Activated T-cell treated with anti-CD3 and anti-CD28 coated beads for 4 hours (primary cell): ENCODE measurements at places on chromosomes 7 and 10.

DNA sequence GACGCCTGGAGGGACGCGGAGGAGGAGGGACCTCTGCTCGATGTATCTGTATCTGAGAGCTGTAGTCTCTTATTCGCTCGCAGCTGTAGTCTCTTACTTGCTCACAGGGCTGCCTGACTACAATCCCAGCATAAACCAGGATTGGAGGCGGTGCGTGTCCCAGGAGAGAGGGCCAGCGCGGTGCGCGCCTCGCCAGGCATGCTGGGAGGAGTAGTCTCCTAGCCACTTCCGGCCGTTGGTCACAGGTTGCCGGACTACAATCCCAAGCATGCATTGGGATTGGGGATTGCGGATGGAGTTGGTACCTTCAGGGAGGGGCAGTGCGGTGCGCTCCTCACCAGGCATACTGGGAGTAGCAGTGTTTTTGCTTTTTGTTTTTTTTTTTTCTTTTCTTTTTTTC lies 421.7 kb upstream of the NUPR2 start:
- no peak for DNase-seq

GRCh38 chr10:16770141-16770540 lies 47.1 kb downstream of the RSU1 start:
- DNase-seq = no peak

- DNase-seq = no peak
These were observed 45.5 kb upstream of the SRGN start for GRCh38 chr10:69042417-69042816.

- no peak for DNase-seq
These were observed 170.2 kb downstream of the SKAP2 start for GRCh38 chr7:26694141-26694540.

DNA sequence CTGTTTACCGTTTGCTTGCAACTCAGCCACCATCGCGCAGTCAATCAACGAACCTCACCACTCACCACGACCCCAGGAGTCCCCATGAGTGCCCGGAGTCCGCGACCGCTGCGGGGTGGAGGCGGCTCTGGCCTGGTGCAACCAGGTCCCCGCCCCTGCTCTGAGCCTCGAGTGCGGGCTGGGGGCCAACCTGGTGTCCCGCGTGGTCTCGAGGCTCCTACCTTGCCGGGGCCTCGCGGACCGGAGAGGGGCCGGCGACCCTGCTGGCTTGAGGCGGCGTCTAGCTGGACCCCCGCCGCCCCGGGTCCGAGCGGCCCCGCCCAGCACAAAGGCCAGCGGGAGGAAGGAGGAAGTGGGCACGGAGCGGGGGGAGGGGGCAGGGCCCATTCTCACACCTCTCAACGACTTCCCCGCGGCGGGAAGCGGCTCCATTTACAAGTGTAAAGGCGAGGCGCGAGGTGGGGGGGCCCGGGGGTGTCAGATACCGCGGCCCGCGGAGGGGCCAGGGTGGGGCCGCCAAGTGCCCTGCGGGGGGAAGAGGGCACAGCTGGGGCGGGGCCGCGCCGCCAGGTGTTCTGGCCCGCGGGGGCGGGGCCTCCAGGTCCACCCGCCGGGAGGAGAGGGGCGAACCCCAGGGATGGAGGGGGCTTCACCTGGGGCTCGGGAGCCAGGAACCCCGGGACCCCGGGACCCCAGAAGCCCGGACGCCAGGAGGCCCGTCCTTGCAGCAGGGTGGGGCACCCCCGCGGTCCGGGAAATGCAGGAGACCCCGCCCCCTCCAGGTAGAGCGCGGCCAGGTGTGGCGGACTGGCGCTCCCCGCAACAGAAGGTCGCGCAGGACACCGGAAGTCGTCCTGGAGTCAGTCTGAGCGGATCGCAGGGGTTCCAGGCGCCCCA lies 8.6 kb downstream of the CTBP2 start:
- no peak for DNase-seq

DNA sequence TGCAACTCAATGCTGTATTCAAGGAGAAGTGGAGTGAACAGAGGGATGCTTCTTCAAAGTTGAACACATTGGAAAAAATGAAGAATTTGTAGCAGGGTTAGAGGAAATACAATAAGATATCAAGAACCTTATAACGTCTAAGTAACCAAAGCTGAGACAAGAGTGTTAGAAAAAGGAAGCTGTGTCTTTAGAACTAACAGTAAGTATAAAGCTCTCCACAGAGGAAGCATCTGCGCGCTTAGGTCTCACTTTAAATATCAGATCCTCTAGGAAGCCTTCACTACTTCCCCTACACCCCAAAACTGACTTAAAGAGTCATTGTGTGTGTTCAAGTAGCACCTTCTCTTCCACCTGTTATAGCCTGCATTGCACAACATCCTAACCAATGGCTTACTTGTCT lies 43.0 kb downstream of the CH25H start:
- no peak for DNase-seq

GRCh38 chr7:41217306-41217705 lies 485.6 kb downstream of the INHBA start:
- DNase-seq = no peak

GRCh38 chr7:102012941-102013461 lies 195.6 kb downstream of the CUX1 start:
- no peak for DNase-seq

DNA sequence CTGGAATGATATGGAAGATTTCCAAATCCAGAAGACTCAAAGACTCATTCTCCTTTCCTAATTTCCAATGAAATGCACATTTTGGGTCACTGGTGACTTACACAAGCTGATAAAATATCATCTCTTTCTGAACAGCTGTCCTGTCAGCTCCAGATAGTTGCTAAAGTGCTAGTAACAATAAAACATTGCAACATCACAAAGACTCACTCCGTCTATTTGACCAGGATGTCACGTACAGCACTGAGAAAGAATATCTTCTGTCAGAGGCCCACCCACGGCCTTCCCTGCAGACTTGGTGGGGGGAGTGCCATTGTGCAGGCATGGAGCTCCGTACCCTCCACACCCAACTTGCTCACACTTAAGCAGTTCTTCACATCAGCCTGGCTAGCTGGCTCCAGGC lies 78.9 kb upstream of the EGR2 start:
- DNase-seq = no peak

DNA sequence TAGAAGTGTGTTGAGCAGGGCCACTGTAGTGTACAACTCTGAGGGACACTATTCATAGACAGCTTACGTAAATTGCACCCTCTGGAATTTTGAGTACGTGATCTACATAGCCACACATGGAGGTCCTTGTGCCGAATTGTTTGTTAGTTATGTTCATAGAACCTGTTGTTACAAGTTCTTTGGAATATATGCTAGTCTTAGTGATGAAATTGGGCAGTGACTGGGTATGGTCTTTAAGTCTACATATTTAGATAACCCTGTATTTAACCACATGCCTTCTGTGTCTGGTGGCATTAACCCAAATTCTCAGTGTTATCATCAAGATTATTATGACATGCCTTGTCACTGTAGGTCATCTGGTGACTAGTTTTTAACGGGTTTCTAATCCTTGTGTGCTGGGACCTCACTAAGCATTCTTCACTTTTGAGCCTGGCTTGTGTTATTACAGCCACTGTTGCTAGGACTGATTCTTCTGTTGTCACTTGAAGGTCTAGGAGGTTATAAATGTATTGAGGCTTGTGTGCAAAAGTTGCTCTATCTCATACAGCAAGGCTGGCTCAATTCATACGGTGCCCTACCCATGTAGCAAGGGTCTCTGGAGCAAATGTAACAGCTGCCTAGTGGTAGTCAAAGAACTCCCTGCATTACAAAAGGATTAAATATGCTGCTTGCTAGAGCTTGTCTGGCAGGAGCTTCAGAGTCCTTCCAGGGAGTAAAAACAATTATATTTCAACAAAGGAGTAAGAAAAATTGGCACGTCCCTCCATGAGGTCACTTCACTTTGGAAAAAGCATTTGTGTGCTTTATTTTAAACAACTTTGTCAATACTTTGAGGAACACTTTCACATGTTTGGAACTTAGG lies 65.4 kb downstream of the CDK14 start:
- DNase-seq = no peak
